ENCODE measurements at places on chromosomes 12 and 14.

- no peak for DNase-seq
Measured at GRCh38 chr12:50508970-50509663, 4.3 kb downstream of the DIP2B start.

GRCh38 chr12:31220061-31220460 lies 105.9 kb downstream of the SINHCAF start:
- no peak for DNase-seq

DNA sequence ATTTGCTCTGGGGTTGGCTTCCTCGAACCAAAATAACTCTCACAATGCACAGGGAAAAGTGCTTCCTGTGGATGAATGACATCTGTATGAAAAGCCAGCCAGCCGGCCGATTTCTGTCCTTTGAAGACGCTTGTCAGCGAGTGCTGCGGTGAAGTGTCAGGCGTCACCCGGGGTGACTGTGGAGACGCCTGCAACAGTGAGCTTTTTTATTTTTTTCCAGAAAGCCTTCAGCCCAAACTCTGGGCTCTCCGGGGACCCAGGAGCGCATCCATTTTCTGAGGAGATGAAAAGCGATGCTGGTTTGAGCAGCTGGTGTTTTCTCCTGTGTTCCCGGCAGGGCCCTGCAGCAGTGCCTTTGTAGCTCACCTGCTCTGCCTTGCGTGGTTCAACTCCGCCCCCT lies 147.9 kb upstream of the MYL2 start:
- no peak for DNase-seq

DNA sequence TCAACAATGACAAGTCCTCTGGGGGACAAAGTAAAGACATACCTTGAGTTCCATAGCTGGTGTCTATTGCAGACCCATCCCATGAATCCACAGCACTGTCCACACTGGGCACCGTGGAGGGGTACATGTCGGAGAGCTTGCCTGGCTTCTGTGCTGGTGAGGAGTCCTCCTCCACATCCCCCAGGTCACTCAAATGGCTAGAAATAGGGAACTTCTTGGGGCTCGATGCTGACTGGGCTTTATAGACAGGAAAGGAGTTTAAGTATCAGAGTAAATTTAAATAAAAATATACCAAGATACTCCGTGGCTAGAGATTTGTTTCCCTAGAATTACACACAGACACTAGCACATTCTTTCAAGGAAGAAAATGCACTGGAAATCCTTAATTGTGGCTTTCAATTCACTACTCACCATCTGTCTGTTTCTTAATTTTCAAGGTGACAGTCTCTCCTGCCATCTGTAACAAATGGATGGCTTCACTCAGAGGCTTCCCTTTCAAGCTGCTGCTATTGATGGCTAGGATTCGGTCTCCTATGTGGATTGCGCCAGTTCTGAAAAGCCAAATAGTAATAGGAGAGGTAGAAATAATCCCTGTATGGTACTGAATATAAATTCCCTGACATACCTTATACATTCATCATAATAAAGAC lies 90.1 kb downstream of the HELB start:
- DNase-seq = no peak

- DNase-seq = no peak
Measured at GRCh38 chr14:58130116-58130782, 21.8 kb downstream of the ARMH4 start.

DNA sequence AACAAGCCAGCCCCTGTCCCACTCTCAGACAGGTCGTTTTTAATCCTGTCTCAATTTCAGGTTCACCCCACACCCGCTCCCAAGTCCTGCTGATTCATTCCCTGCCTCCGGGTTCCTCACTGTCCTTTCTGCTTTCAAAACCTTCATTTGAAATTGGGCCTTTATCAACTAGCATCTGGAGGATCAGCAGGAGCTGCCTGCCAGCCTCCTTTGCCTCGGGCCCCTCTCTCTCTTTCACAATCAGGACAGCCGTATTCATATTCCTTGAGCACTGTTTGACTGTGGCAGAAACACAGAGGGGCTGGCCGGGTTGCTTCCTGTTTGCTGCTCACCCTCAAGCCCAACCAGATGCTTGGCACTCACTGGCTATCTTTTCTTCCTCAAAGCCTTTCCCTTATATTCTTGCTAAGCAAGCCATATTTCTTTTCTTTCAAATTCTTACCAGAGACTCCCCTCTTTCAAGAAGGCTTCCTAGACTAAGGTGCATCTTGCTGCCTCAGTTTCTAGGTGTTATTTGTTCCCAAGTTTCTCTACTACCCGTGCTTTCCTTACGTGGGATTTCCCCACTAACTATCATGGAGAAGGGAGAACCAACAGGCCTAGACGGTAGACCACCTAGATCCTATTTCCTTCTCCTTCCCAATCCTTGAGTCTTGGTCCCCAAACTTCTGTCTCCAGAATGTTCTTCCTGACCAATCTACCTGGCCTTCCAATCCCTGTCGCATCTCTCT lies 3.0 kb downstream of the GALNT6 start:
- no peak for DNase-seq

GRCh38 chr12:29030006-29030405 lies 119.1 kb upstream of the FAR2 start:
- no peak for DNase-seq

GRCh38 chr14:28765169-28765830 lies 1.3 kb upstream of the FOXG1 start:
- DNase-seq = no peak

- no peak for DNase-seq
Measured at GRCh38 chr12:56713345-56713744, 11.8 kb downstream of the NACA start.

DNA sequence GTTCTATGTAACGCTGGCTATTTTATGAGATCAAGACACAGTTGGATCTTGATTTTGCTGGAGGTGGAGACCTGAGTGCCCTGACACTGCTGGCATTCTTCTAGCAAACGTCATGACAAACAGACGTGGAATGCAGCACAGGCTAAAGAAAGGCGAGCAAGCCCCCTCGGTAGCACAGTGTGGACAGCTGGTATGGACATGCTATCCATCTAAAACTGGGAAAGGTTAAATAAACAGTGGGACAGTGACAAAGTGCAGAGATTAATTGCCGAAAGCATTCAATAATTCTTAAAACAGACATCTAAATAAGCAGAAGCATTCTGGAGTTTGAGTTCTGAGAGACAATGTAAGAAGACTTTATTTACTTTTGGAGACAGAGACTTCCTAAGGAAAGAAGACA lies 237.2 kb downstream of the FBXL14 start:
- no peak for DNase-seq

GRCh38 chr12:7991535-7991934 lies 41.0 kb upstream of the FOXJ2 start:
- DNase-seq = no peak

Data from NCI-H2081 treated with DMSO at 0.1 percent for 48 hours (cell line).